Brain microvascular endothelial cell (primary cell): ENCODE measurements at places on chromosomes 16 and 17.
A peak's percentile ranks its signal among the peaks of the same experiment; 100 is the strongest.

DNA sequence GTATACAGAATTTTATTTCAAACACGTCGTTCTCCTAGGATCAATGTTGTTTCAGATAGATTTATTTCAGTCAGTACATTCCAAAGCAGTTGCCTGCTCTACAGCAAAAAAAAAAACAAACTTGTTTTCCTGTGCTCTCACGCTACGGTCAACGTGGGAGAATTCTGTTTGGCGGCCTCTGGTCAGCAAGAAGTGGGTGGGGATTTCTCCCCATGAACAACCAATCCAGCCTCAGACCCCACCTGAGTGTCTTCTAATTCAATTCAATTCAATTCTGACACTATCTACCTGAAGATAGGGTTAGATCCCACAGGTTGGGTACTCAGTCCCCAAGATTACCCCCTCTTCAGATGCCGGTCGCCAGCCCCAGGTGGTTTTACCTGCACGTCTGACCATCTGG, 22.1 kb downstream of the C17orf58 start:
- peak; percentile 64 for DNase-seq

DNA sequence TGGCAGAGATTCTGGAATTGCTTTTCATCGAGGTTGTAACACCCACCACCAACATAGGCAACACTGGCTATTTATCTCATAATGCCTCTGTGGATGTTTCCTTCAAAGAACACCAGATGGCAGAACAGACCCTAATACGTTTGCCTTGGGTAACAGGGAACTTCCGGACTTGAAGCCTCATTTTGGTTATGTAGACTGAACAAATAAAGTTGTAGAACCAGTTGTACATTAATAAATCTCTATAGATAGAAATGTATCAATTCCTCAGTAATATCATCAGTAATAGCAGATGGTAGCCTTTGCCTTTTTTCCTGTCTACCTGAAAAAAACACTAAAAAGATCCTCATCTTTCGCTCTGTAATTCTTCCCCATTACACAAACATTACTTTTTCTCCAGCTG, 25.9 kb upstream of the APOH start:
- peak; percentile 63 for DNase-seq

DNA sequence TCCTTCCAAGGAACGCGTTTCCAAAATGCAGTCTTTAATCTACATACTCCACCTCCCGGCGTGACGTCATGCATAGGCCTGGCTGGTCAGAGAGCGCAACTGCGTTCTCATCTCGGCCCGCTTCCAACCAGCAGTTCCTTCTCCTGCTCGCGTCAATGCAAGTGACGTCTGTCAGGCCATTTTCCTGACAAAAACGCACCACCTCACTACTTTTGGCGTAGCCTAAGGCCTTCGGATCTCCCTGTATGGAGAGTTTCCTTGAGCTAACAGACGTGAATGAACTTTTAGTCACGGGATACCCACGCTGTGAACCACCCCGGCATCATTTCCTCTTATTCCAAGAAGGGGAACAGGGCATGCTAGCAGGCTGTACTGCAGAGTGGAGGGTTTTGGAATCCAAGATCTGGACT, 25.0 kb downstream of the TEX14 start:
- no peak for DNase-seq

- DNase-seq: no peak
Measured at GRCh38 chr17:65626451-65626850, 65.0 kb upstream of the AXIN2 start.

GRCh38 chr16:229731-230281, 557 bp upstream of the LUC7L start:
- no peak for DNase-seq

GRCh38 chr16:30354423-30355143, 525 bp downstream of the CD2BP2 start:
- DNase-seq: no peak

DNA sequence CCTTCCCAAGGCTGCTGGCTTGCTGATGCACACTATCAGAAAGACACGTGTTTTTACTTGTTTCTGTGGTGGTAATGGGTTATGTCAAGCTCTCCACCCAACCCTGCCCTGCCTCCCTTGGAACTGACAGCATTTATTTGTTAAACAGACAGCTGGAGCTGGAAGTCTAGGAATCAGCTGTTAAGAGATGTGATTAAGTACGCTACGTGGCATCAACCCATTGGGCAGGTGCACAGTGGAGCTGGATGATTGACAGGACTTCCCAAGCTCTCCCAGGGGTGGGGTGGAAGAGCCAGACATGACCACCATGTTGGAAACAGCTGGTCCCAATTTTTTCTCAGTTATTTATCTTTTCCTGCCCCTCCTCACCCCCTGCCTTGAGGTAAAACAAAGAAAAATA, 49.4 kb downstream of the ADAMTS18 start:
- DNase-seq: no peak

DNA sequence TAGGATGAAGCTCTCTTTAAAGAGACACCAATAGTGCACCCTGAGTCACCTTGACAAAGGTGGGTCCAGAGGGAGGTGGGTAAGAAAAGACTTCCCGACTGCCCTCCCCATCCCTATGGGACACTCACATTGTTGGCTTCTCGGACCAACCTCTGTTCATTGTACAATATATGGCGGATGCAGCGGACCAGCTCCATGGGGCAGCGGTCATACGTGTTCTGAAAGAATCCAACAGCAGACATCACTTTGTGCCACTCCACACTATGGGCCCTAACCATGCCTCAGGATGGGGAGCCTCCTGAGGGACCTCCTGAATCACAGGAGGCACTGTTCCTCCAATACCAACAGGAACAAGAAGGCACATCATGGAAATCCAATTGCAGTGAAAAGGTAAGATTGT, 30.4 kb upstream of the GHDC start:
- no peak for DNase-seq

DNA sequence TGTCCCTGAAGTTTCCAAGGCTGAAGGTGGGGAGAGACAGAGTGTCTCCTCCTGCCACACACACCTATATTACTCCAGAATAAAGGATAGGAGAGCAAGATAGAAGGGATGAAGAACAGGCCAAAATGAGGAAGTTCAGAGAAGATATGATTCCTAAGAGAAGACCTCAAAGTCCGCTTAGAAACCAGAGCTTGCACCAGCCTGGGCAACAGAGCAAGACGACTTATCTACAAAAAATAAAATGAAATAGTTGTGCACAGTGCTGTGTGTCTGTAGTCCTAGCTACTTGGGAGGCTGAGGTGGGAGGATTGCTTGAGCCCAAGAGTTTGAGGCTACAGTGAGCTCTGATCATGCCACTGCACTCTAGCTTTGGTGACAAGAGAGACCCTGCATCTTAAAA, 128.2 kb downstream of the HS3ST3B1 start:
- no peak for DNase-seq

GRCh38 chr17:41532947-41533570, 5.0 kb upstream of the KRT19 start:
- DNase-seq: no peak

DNA sequence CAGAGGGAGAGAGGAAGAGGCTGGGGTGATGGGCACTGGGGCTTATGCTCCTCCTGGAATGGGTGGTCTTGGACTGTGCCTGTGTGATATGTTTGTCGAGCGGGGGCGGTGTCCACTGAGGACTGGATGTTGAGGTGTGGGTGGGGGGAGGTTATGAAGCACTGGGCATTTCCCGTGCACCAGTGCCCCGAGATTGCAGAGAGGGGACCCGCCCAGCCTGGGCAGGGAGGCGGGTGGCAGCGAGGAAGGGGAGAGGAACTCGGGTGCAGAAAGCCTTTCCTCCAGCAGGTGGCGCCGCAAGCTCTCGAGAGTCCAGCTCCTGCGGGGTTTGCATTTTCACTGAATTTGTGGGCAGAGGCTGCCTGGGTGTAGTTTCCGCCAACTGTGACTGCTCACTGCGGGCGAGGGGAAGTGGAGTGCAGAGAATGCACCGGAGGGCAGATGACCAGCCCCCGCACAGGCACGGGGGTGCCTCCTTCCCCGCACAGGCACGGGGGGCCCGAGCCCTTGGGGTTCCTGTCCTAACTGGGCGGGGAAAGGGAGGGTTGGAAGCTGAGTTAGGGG, 190.6 kb downstream of the SEC14L1 start:
- DNase-seq: peak; percentile 82

DNA sequence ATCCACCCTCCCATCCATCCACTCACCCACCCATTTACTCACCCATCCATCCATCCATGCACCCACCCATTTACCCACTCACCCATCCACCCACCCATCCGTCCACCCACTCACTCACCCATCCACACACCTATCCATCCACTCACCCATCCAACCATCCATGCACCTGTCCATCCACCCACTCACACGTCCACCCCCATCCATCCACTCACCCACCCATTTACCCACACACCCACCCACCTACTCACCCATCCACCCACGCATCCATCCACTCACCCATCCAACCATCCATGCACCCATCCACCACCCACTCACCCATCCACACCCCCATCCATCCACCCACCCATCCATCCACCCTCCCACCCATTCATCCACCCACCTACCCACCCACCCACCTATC, 12.2 kb downstream of the SOX8 start:
- DNase-seq: no peak

DNA sequence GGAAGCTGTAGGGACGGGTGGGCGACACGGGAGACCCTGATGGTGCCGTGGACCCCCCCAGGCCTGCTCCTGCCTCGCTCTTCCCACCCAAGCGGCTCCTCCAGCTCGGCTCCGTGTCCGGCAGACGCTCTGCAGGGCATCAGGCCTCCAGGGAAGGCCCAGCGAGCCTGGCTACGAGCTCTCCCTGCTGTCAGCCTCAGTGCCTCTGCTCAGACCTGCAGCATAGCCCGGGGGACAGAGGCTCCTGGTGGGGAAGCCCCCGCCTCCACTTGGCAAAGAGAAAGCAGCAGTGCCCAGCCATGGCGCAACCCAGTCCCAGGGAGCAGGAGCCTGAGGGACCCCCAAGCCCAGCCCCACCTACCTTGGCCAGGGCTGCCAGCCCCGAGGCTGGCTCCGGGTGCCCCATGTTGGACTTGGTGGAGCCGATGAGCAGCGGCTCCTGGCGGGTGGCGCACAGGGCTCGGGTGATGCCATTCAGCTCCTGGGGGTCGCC, 5.9 kb downstream of the FASN start:
- no peak for DNase-seq

DNA sequence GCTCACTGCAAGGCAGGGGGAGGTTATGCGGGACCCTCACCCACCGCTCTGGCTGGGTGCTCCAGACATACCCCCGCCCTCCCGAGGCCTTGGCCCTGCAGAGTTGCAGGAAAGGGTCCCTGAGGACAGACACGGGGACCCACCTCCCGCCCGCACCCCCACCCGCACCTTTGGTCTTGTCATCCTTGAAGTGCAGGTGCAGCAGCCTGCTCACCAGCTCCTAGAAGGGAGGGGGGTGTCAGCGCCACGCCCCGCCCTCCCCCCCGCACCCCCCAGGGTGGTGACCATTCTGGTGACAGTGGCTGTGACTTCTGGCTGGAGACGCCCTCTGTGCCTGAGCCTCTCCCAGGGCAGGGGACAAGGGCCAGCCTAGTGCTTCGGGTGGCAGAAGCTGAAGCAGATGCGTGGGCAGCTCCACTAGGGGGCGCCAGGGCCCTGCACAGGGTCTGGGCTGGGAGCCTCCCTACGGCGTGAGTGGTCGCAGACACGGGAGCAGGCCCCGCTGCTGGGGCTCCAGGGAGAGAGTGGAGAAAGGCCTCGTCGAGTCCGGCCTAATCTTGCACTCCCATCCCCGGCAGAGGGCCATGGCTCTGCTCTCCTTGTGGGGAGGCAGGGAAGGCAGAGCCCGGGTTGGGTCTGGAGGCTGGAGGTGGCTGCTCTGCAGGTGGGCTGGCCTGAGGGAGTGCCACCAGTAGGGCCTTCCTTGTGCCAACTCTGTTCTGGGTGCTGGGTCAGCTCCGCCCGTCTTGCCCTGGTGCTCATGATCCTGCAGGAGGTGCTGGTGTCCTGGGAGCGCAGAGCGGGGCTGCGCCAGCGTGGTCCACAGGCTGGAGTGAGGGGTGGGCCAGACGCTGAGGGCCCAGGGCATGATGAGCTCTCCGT, 2.7 kb downstream of the CENPX start:
- no peak for DNase-seq

DNA sequence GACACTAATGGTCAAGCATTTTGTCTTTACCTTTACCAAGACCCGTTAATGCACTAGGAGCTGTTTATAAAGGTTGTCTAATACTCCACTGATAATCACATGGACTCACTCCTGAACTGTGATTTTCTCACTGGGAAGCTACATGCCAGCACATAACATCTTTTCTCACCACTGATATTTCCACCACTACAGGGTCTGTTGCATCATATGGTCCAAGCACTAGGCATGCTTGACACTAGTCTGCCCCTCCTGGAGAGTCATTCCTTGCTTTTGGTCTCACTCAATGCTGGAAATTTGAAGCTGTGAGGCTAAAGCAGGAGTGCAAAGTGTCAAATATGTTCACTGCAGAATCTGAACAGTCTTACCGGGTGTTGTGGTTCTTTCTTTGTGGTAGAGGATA, 1576.8 kb downstream of the CDH8 start:
- DNase-seq: no peak

DNA sequence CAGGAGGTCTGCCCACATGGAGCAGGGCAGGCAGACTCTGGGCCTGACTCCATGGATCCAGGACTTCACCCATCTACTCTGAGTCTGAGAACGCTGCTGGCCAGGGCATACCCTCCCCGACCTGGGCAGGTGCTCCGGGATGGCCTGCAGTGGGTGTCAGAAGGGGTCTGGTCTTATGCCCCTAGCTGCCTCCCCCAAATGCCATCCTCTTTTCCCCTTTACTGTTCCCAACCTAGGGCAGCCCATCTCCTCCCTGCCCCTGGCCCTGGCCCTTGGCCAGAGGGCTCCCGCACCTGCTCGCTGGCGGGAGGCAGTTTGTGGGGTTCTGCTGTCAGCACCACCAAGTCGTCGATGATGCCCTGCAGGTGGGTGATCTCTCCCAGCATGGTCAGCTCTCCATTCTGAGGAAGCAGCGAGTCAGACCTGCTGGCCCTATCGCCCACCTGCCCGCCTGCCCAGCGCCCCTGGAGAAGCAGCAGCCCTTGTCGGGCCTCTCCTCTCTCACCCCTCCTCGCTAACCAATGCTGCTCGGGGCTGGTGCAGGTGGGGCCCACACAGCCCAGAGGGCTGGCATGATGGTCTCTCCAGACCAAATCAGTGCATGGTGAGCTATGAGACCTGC, 8.2 kb downstream of the MTSS2 start:
- DNase-seq: no peak

DNA sequence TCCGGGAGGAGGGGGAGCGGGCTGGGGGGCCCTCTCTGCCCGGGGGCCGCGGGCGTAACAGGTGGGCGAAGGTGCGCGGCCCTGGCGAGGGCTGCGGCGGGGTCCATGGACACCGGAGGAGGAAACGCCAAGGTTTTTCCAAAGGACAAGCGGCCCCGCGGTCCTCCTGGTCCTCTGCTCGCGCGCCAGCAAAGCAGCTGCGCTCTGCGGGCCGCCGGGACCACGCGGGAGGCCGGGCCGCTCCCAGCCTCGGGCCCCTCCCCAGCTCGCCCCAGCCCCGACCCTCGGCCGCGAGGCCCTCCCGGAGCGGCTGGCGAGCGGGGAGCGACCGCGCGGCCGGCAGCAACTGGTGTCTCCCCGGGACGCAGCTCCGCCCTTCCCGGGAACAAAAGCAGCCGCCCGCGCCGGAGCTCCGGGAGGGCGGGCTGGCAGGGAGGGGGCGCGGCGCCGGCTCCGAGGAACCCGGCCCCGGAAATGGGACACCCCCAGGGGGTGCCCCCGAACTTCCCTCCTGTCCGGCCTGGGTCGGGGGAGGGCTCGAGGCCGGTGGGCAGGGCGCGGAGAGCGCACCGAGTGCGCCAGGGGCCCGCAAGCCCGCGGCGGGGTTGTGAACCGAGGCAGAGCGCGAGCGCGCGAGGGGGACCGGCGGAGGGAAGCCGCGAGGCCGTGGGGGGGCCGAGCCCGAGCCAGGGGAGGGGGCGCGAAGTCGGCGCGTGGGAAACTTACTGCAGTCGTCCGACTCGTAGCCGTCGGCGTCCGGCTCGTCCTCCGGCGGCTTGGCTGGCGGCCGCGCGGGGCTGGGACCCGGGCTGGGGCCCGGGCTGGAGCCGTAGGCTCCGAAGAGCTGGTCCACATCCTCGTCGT, 837 bp downstream of the DOC2B start:
- DNase-seq: no peak
